ENCODE measurements at places on chromosomes 16 and 17. TPM values are rescaled to one million over a fixed set of nuclear protein-coding genes. Genes with fewer than 3 reads are reported as not detected.

- peaks cover 31% of the 10 kb centered on the region for H3K4me1 ChIP-seq
These were observed 193.9 kb downstream of the SPECC1 start for GRCh38 chr17:20203018-20203417.

DNA sequence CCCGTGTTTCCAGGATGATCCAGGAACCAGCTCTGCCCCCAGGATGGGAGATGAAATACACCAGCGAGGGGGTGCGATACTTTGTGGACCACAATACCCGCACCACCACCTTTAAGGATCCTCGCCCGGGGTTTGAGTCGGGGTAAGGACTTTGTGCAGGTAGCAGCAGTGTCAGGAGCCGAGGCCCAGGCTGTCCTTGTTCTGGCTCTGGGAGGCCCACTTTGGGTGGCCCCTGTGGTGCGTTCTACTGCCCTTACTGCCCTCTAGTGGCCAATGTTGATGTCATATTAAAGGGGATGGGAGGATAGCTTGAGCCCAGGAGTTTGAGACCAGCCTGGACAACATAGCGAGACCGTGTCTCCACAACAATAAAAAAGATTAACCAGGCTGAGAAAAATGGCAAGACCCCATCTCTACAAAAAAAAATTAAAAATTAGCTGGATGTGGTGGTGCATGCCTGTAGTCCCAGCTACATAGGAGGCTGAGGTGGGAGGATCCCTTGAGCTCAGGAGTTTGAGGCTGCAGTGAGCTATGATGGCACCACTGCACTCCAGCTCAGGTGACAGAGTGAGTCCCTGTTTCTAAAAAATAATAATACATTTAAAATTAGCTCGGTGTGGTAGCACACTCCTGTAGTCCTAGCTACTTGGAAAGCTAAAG is 20.9 kb upstream of the CLEC18A start:
- H3K4me1 ChIP-seq: peaks cover 25% of the 10 kb centered on the region
- H3K4me3 ChIP-seq: no peak overlapping the region
- peak; percentile 82 for DNase-seq
- no peak overlapping the region for H3K27ac ChIP-seq
- peaks cover 10% of the 10 kb centered on the region for H3K36me3 ChIP-seq

DNA sequence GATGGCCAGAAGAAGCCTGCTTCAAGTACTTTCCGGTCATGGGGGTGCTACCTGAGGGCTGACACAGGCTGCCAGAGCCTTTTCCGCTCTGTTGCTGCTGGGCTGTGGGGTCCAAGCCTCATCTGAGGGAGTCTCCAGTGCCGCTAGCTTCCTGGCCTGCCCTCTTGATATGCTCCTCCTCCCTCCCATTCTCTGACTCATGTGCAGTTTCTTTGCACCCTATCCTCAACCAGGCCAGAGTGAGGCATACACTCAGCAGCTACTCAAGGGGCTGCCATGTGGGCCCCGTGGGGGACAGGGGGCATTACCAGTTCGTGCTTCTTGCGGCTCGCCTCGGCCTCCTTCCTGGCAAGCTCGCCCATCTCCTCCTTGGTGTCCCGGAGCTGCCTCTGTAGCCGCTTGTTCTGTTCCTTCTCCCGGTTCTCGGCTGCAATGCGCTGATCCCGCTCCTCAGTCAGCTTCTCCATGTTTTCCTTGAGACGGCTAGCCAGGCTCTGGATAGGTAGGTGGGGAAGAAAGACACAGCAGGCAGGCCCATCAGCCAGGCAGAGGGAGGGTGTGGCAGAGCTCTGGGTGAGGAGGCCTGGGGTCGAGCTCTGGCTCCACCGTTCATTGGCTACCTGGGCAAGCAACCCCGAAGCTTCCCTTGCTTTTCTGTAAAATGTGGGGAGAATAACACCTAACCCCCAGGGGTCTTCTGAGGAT is 43.8 kb downstream of the PIPOX start:
- no peaks in the 10 kb centered on the region for H3K27me3 ChIP-seq
- no peaks in the 10 kb centered on the region for H3K36me3 ChIP-seq
- no peak for DNase-seq
- no peaks in the 10 kb centered on the region for H3K4me1 ChIP-seq
- no peak overlapping the region for H3K4me3 ChIP-seq

DNA sequence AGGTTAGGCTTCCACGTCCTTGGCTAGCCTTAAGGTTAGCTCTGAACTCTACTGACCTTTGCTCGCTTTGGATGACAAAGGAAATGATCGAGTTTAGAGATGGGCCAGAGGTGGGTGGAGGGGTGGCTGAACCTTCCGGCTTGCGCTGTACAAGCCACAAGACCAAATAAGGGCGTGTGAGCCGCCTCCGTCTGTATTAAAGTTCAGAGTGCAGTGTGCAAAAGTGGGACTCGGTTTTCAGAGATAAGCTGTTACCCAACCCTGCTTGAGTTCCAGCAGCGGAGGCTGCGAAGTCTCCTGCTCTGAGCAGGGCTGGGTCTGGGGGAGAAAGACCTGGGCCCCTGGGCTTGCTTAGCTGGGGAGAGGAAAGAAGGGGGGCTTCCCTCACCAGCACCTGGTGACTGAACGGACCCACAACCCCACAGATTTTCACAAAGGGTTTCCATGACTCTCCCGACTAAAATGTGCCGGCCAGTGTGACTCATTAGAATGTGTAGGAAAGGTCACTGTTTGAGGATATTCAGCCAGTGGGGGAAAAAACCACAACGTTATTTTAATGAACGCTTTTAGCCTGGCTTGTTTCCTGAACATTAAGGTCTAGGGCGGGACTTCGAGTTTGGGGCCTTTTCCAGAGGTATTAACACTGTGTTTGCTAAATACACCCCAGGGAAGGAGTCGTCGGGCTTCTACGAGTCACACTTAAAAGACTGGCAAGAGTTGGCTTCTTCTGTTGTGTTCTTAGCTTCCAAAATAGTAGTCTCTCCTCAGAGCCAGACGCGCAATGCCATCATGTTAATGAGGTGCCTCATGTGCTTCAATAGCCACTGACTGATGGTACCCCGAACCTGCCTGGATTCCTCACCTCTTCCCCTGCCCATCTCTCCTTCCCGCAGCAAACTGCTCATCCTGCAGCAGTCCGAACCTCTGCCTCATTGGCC is 67.0 kb downstream of the CENPV start:
- H3K27ac ChIP-seq: peak overlapping the region; percentile 96
- H3K4me3 ChIP-seq: peak overlapping the region; percentile 70
- DNase-seq: peak; percentile 98
- peaks cover 65% of the 10 kb centered on the region for H3K4me1 ChIP-seq
- no peaks in the 10 kb centered on the region for H3K36me3 ChIP-seq

DNA sequence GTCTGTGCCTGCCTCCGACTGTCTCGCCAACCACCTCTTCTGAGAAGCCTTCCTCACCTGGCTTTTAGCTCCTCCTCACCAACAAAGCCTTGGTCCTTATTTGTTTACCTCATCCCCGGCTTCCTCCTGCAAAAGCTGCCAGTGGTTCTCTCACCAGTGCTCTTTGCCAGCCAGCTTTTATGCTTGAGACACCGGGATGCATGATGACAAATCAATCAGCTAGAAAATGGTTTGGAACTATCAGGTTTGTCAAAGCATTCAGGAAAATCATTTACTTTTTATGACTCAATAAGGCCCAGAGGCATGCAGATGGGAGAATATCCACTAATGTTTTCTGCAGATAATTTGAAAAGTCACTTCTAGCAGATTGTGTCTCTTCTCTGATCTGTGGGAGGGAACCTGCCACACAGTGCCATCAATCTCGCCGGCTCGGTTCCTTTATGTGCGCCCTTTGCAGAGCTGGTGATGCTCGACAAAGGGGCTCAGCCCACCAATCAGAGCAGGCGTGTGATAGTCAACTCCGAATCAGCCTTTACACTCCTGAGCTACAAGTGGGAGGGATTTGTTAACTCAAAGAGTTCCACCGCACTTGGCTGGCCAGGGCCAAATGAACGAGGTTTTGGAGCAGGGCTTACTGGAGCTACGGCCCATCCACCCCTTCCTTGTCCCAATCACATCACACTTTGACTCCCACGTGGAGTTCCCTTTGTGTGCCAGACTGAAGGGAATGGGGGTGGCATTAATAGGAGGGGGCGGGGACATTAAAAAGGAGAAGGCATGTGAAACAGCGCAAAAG is 85.8 kb downstream of the MRC2 start:
- H3K27ac ChIP-seq: no peak overlapping the region
- no peaks in the 10 kb centered on the region for H3K36me3 ChIP-seq
- H3K4me1 ChIP-seq: peaks cover 21% of the 10 kb centered on the region
- no peak for DNase-seq
- no peaks in the 10 kb centered on the region for H3K27me3 ChIP-seq
- no peak overlapping the region for H3K4me3 ChIP-seq

The ABCC11 gene
- 0.29 TPM for polyA plus RNA-seq

DNA sequence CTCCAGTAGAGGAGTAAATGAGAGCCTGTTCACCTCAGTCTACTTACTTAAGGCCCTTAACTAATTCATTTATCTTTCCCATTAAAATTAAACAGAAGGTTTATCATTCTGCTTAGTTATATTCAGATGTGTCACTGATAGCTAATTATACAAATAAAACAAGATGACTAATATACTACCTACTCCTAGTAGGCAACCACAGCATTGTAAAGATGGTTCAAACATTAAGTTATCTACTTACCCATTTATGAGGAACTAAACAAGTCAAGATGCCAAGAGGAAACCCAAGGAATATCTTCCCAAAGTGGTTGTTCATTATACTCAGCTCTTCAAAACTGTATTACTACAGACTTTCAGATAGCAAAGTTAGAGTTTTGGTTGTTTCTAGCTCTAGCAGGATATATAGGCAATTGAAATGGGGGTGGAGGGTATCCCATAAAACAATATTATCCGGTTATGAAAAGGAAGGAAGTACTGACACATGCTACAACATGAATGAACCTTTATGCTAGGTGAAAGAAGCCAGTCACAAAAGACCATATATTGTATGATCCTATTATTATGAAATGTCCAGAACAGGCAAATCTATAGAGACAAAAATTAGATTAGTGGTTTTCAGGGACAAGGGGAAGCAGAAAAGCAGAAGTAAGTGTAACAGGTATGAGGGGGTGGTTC is 56.5 kb downstream of the SPAG9 start:
- no peak overlapping the region for H3K4me3 ChIP-seq
- no peaks in the 10 kb centered on the region for H3K27me3 ChIP-seq
- no peaks in the 10 kb centered on the region for H3K36me3 ChIP-seq
- H3K4me1 ChIP-seq: peaks cover 16% of the 10 kb centered on the region
- peak; percentile 27 for DNase-seq

DNA sequence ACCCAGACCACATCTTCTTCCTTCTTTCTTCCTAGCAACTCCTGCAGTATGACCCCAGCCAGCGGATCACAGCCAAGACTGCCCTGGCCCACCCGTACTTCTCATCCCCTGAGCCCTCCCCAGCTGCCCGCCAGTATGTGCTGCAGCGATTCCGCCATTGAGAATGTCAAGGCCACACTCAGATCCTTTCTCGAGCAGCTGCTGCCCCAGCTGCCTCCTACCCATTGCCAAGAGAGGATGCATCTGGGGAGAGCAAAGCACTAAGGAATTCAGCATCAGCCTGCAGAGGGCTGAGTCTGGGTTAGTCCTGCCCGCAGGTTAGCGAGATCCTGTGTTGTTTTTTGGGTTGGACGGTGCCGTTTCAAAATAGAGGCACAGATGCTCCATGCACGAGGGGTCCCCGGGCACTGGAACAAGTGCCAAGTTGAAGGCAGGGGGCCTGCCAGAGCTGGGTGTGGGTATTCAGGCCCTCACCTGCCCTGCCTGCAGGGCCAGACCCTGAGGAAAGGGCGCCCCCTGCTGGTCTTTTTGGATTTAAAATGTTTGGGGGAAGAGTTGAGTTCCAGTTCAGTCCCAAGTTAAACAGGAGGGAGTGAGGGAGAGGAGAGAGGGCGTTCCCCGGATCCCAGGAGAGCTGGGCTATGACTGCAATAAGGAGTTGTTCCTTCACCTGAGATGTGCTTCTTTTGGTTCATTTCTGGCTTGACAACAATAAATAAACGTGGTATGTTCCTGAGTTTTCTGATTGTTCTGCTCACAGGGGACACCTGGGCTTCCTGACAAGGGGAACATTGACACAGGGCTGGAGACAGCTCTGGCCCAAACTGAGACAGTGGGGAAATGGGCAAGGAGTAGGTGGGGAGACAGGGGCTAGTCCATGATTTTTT is 4.9 kb downstream of the CDK3 start:
- peak; percentile 67 for DNase-seq
- no peak overlapping the region for H3K27ac ChIP-seq
- H3K27me3 ChIP-seq: no peaks in the 10 kb centered on the region
- no peaks in the 10 kb centered on the region for H3K36me3 ChIP-seq
- H3K4me1 ChIP-seq: no peaks in the 10 kb centered on the region
- no peak overlapping the region for H3K4me3 ChIP-seq

GRCh38 chr17:69348429-69348828 is 21.5 kb upstream of the ABCA5 start:
- no peaks in the 10 kb centered on the region for H3K36me3 ChIP-seq
- no peaks in the 10 kb centered on the region for H3K4me1 ChIP-seq
- no peak overlapping the region for H3K27ac ChIP-seq
- no peak for DNase-seq

The NPIPA5 gene
- not detected for polyA plus RNA-seq

DNA sequence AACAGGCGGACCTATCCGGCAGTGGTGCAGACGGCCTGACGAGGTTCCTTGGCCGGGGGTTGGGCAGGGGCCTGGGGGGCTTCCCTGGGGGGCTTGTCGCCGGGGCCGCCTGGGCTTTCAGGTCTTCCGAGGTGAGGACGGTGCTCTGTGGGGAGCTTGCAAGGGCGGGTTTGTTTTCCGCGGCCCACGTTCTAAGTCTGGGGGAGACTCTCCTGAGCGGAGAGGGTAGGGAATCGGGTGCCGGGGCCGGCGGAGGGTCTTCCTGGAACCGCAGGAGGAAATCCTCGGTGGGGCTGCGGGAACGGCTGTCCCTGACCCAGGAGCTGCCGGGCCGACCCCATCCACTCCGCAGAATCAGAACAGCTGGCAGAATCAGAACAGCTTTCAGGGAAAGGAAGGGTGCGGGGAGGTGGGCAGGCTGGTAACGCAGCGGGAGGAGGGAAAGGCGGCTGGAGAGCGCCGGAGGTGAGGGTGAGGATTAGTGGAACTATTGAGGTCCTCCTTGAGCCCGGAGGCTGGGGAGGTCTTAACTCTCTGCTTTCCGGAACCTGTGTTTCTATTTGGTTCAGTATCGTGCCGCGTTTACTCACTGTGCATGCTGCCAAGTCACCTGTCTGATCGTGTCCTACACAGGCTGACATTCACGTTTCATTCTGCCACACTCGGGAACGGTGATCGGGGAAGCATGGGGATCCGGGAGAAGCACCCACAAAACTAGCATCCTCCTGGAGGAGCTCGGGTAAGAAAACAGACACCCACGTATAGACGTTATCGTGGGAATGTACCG is 28.9 kb downstream of the CPSF4L start:
- H3K27ac ChIP-seq: peak overlapping the region; percentile 31
- DNase-seq: peak; percentile 67
- peaks cover 5% of the 10 kb centered on the region for H3K36me3 ChIP-seq
- peaks cover 25% of the 10 kb centered on the region for H3K4me1 ChIP-seq
- peak overlapping the region; percentile 89 for H3K4me3 ChIP-seq
